ENCODE measurements at places on chromosomes 7 and 10. TPM values are rescaled to one million over a fixed set of nuclear protein-coding genes. Genes with fewer than 3 reads are reported as not detected.
A peak's percentile ranks its signal among the peaks of the same experiment; 100 is the strongest.

DNA sequence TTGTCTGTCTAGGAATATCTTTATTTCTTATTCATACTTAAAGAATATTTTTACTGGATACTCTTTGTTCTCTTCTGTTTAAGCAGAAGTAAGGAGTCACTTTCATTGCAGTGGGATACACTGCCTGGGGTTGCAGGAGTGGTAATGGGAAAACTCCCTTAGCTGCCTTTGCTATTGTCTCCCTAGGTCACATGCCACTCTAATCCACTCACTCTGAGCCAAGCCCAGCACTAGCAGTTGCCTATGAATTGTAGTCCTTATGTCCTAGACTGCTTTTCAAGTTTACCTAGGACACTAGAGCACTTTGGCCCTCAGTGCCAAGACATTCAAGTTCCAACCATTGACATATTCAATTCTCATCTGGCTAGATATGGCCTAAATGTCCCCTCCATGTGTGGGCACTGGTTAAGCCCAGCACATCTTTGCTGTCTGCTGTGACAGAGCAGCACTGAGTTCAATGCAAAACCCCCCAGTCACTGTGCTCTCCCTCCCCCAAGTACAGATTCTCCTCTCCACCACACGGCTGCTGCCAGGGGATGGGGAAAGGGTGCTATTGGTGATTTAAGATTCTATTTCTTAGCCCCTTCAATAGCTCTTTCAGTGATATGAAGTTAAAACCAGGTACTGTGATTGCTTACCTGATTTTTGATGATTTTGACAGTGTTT is 991.7 kb upstream of the KCND2 start:
- DNase-seq: peak; percentile 30

The UNCX gene
- not detected for total RNA-seq

The SPDYE6 gene
- total RNA-seq: not detected

GRCh38 chr7:36884910-36885309 is 160.6 kb upstream of the AOAH start:
- DNase-seq: no peak
